ENCODE measurements at places on chromosomes 5 and 9.

- DNase-seq, result no peak
Measured at GRCh38 chr5:124773315-124774311, 27.2 kb upstream of the ZNF608 start.

DNA sequence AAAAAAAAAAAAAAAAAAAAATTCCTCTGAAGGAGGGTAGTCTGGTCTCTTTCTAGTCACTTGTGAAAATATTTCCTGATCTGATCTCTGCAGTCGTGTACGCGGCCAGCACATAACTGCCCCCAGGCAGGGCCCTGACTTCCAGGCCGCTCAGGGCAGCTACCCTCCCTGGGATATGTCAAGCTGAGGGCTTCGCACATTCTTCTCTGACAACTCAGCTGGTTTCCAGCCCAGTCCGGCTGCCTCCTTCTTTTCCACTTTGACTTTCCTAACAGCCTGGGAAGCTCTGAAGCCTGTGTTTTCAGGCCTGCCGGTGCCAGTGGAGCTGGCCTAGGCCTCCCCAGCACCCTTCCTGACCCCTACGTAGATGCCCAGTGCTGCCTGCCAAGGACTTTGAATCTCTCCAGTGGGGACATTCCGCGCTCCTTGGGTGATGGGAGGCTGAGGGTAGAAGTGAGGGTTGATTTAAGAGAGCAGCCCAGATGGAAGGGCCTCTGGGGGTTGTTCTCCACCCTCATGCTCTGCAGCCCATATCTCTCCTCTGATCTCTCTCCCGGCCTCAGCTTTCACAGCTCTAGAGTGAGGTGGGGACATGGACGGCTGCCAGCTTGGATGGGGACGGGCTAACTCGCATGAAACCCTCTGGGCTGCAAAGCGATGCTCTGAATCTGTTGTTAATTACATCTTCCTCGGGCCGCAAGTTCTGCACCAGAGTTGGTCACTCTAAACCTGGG is 20.7 kb downstream of the COL5A1 start:
- no peak for DNase-seq

- no peak for DNase-seq
Measured at GRCh38 chr5:69504036-69504435, 11.4 kb downstream of the OCLN start.

- DNase-seq, result no peak
Measured at GRCh38 chr9:105119156-105119555, 125.3 kb upstream of the SLC44A1 start.

DNA sequence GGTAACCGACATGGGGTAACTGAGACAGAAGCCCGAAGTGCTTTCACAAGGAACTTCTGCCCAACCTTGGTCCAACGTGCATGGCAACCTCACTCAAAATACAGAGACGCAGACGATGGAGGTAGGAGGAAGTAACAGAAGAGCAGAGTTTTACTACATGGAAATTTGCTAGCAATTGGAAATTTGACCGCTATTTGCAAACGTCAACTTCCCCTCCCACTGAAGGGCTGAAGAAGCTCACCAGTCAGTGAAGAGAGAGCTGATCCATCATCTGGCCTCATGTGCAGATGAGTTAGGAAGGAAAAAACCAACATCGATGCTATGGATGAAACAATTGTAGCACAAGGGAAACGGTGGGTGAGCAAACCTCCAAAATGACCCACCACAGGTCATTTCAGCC is 196.7 kb downstream of the RGS3 start:
- DNase-seq, result no peak

- no peak for DNase-seq
Measured at GRCh38 chr9:128862401-128862851, 19.3 kb downstream of the KYAT1 start.

DNA sequence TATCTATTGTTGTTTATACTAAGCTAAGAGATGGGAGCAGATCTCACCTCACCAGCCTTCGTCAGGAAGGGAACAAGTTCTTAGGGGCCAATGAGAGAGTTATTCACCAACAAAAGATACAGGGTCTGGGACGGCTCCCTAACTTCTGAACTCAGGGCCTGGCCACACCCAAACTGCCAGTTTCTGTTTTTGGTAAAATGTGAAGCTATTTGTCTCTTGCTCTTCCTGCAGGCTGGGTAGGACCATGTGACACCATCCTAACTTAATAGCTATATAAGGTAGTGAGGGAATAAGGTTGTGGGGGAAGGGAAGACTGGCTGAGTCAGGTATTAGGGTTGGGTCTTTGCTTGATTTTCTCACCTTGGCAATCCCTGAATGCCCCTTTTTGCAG is 480.5 kb downstream of the KDM4C start:
- DNase-seq, result no peak

DNA sequence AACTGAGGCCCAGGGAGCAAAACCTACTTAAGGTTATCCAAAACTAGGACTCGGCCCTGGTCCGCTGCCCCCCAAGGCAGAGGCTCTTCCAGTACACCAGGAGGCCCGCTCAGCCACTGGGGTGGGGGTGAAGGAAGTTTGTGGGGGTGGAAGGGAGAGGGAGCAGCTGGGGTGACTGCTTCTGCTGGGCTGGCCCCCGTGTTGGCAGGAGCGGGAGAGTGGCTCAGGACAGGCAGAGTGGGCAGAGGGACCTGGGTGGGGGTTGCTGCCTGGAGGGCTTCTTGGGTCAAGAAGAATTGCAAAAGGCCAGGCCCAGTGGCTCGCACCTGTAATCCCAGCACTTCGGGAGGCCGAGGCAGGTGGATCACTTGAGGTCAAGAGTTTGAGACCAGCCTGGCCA is 8.2 kb upstream of the TRIM14 start:
- DNase-seq, result no peak

DNA sequence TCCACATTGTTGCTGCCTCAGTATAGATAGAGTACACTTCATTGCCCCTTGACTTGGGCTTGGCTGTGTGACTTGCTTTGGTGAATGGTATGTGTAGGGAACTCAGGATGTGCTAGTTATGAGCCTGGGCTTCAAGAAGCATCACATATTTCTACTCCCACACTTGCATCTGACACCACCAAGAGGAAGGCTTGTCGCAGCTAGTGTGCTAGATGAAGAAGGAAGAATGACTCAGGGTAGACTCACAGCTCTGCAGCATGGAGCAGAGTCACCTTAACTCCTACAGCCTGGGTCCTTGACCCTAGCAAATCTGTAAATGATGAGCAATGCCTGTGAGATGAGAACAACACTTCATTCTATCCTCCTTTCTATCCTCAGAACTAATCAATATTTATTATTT is 261.8 kb downstream of the ASTN2 start:
- no peak for DNase-seq

GRCh38 chr9:79731171-79731890 is 159.6 kb downstream of the TLE4 start:
- DNase-seq, result no peak

GRCh38 chr9:18976709-18977531 is 56.1 kb downstream of the SAXO1 start:
- DNase-seq, result no peak

GRCh38 chr5:151148583-151148982 is 9.0 kb downstream of the ANXA6 start:
- no peak for DNase-seq

DNA sequence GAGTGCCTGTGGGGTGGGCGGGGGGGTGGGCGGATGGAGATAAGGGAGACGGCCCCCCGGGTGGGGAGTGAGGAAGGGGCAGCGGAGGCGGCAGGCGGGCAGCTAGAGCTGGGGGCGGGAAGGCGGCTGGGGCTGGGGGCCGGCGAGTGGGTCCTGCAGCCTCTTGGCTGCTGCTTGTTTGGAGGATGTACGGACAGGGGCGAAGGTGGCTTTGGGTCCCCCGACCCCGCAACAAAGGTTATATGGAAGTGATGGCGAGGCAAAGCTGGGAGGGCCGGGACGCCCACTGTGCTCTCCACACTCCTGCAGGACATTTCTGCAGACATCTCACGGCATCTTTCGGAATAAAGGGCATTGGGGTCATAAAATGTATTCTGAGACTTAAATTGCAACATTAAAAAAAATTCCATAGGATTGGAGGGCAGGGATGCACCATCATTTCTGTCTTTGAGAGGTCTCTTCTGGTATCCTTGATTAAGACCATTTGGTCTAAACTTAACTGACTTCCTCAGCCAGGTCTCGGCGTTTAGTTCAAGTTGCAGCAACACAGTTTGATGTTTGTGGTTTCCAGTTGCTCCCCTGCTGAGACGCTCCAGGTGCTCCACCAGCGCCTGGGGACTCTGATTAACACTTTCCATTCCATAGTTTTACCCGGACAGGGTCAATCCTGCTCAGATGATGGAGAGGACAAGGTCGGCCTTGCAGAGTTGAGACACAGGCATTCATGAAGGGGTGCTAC is 101.6 kb upstream of the SSBP2 start:
- DNase-seq, result no peak

DNA sequence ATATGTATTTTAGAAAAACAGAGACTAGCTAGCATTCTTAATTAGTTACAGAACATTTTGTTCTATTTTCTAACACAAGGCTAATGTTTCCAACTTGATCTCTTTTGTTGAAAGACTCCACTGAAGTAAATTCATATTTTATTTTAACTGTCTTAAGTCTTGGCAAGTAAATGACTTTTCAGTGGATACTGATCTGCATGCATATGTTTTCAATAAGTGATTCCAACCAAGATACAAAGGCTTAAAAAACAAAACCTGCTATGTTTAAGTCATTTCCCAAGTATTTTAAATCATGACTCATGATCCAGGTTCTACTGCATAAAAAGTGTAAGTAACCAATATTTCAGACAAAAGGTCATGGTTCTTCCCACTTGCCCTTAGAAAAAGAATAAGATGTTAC is 5.7 kb downstream of the CDO1 start:
- DNase-seq, result no peak

GRCh38 chr9:113177251-113177650 is 26.4 kb downstream of the SLC31A2 start:
- DNase-seq, result no peak

- DNase-seq, result no peak
Measured at GRCh38 chr5:10634050-10634449, 70.2 kb downstream of the ANKRD33B start.

GRCh38 chr9:27472195-27472594 is 51.9 kb upstream of the IFNK start:
- DNase-seq, result no peak

DNA sequence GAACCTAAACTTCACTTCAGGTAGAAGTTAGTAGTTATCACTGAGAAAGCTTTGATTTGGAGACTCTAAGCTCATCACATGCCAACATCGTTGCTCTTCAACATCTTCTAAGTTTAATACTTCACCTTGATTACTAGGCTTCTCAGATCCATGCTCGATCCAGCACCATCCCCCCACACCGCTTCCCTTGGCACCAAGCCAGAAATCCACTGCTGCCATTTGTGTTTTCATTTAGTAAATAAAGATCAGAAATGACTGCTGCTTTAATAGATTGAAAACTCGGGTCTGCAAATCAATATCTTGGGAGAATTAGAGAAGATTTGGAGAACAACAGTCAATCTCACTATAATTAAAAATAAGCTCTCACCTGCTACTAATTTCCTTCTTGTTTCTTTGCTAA is 214.7 kb upstream of the NR4A3 start:
- no peak for DNase-seq

GRCh38 chr5:174935854-174936474 is 211.6 kb downstream of the MSX2 start:
- peak; percentile 2 for DNase-seq

GRCh38 chr9:73446306-73446705 is 294.6 kb downstream of the ANXA1 start:
- no peak for DNase-seq

- DNase-seq, result no peak
Measured at GRCh38 chr5:131193106-131193505, 22.4 kb downstream of the LYRM7 start.

DNA sequence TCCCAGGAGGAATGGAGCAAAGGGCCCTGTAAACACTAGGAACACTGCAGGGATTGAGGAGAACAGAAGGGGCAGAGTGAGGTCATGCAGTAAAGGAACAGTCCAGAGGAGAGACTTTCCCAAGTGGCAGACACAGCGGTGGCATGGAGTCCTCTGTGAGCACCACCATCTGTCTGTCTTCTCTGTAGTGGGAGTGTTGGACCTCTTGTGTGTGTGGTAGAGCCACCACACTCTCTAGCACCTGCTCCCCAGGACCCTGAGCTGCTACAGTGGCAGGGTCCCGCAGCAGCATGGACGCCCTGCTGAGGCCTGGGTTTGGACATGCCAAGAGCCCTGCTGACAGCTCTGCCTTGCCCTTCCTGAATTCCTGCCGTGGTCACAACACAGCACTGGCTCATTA is 75.7 kb upstream of the LARP1 start:
- no peak for DNase-seq

GRCh38 chr9:96169484-96169883 is 132.5 kb downstream of the HSD17B3 start:
- no peak for DNase-seq

DNA sequence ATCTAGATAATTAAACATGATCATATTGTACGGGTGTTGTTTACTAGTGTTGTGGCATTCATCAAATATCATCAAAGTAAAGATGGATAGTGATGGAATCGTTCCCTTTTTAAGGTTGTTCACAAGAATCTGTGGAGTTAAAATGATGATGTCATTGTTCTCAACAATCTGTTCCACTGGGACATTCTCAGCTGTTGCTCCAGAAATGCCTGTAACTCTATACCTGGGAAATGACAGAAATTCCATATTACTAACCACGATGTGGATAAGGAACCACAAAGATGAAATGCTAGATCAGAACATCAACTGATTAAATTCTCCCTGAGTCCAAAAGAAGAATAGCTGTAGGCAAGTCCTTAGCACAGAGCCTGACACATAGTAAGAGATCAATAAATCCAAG is 38.0 kb downstream of the RIGI start:
- DNase-seq, result no peak

- no peak for DNase-seq
Measured at GRCh38 chr9:38061326-38061977, 7.6 kb downstream of the SHB start.

DNA sequence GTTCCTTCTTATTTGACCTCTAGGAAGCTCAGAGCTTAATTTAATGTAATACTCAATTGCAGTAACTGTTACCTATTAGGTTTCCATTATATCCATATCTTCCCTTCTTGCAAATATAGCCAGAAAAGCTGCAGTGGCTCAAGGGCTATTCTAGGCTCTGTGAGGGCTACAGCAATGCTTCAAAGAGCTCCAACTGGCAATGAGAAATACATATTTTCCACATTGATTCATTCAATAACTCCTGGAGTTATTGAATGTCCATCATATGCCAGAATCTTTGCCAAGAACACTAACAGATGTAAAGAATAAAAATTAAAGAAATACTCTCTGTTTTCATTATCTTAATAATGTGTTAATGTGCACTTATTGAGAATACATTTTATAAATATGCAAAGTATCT is 396.9 kb upstream of the PAPPA start:
- DNase-seq, result no peak

- DNase-seq, result no peak
Measured at GRCh38 chr5:72653586-72653985, 146.4 kb upstream of the ZNF366 start.

Data from stimulated activated CD4-positive, alpha-beta T cell treated with anti-CD3 and anti-CD28 coated beads, Interleukin-2, amount 100 ng/mL, for 4 hours (primary cell).